ENCODE measurements at places on chromosomes 12 and 14.

GRCh38 chr12:116366456-116366776 lies 88.9 kb upstream of the MED13L start:
- H3K4me3 ChIP-seq, result no peak overlapping the region
- no peaks in the 10 kb centered on the region for H3K27me3 ChIP-seq
- no peak overlapping the region for H3K27ac ChIP-seq
- no peak for DNase-seq
- H3K36me3 ChIP-seq, result no peaks in the 10 kb centered on the region
- no peaks in the 10 kb centered on the region for H3K4me1 ChIP-seq

GRCh38 chr14:101665478-101666078 lies 95.9 kb upstream of the PPP2R5C start:
- H3K36me3 ChIP-seq, result peaks cover 5% of the 10 kb centered on the region
- no peaks in the 10 kb centered on the region for H3K4me1 ChIP-seq

- H3K27ac ChIP-seq, result no peak overlapping the region
- H3K27me3 ChIP-seq, result no peaks in the 10 kb centered on the region
- H3K36me3 ChIP-seq, result peaks cover 48% of the 10 kb centered on the region
- no peaks in the 10 kb centered on the region for H3K4me1 ChIP-seq
- no peak for DNase-seq
These were observed 20.4 kb downstream of the EIF2B2 start for GRCh38 chr14:75023108-75023507.

GRCh38 chr12:124094733-124095132 lies 121.7 kb downstream of the ZNF664 start:
- H3K27ac ChIP-seq, result no peak overlapping the region
- H3K27me3 ChIP-seq, result no peaks in the 10 kb centered on the region
- no peak for DNase-seq
- H3K4me3 ChIP-seq, result no peak overlapping the region

GRCh38 chr12:12779529-12779928 lies 5.9 kb upstream of the APOLD1 start:
- DNase-seq, result no peak
- H3K4me3 ChIP-seq, result no peak overlapping the region
- no peaks in the 10 kb centered on the region for H3K36me3 ChIP-seq
- H3K4me1 ChIP-seq, result no peaks in the 10 kb centered on the region
- no peak overlapping the region for H3K27ac ChIP-seq

DNA sequence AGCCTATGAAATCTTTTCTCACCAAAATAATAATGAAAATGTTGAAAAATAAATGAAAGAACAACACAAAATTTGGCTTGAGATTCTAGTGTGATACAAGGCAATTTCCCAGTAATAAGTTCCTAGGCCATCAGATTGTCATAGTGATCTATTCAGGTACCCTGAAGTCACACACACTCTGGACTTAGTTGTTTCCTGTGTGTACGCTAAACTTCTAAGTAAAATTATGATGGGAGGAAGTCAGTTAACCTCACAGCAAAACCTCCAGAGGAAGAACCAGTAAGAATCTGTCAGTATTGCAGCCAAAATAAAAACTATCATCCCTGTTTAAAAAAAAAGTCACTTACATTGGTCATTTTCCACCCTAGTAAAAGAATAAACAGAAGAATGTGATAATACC lies 81.9 kb downstream of the DBX2 start:
- H3K27me3 ChIP-seq, result peaks cover 5% of the 10 kb centered on the region
- peaks cover 4% of the 10 kb centered on the region for H3K4me1 ChIP-seq
- H3K27ac ChIP-seq, result no peak overlapping the region
- DNase-seq, result no peak

DNA sequence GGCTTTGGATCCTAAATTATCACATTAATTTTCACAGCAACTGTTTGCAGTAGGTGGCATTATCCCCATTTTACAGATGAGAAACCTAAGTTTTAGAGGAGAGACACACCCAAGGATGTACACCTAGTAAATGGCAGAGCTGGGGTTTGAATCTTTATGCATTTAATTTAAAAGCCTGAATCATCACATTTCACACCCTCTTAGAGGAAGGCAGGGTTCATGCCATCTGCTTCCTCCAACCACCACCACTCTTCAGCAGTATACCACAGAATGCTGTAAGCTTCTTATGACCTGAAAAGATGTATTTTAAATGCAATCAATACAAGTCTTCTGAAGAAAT lies 90.3 kb downstream of the CRADD start:
- H3K4me1 ChIP-seq, result peaks cover 37% of the 10 kb centered on the region
- H3K27me3 ChIP-seq, result peaks cover 7% of the 10 kb centered on the region
- no peak overlapping the region for H3K4me3 ChIP-seq

DNA sequence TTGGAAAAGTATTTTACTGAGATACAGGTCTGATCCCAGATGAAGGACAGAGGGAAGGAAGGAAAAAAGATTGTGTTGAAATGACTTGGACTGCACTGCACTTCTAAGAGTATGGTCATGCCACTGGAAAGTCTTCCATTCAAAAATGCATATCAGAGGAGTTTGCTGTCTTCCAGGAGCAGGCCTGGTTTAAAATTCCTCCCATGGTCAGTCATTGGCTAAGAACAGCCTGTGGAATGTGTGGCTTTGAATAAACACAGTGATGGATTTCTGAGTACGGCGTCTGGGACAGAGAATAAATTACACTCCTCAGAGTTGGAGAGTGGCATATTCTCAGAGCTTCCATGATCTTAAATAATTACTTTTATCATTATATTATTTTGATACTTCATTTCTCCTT lies 245.8 kb upstream of the PDZRN4 start:
- H3K4me1 ChIP-seq, result no peaks in the 10 kb centered on the region
- no peak overlapping the region for H3K4me3 ChIP-seq
- no peak overlapping the region for H3K27ac ChIP-seq
- H3K36me3 ChIP-seq, result no peaks in the 10 kb centered on the region

GRCh38 chr12:77308056-77308455 lies 242.7 kb upstream of the E2F7 start:
- H3K4me3 ChIP-seq, result no peak overlapping the region
- no peaks in the 10 kb centered on the region for H3K27me3 ChIP-seq
- H3K27ac ChIP-seq, result no peak overlapping the region
- H3K4me1 ChIP-seq, result no peaks in the 10 kb centered on the region
- no peaks in the 10 kb centered on the region for H3K36me3 ChIP-seq

DNA sequence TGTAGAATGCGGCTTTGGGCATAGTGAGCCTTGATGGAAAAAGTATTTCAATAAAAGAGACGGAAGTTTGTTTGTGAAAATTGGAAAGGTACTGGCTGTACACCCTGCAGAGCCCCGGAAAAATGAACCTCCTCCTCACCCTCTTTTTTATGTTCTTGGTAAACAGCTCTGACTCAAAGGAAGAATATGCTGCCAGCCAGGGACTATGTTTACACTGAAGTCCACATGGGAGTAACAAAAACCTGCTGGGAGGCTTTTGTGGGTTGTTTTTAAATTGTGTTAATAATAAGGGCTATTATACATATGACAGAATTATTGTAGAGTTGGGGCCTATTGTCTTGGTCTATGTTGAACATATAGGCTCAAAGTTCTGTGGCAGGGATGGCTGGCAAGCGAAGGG lies 70.7 kb downstream of the TTC8 start:
- no peaks in the 10 kb centered on the region for H3K36me3 ChIP-seq
- H3K4me3 ChIP-seq, result no peak overlapping the region
- peaks cover 11% of the 10 kb centered on the region for H3K27me3 ChIP-seq
- H3K27ac ChIP-seq, result no peak overlapping the region
- H3K4me1 ChIP-seq, result no peaks in the 10 kb centered on the region

DNA sequence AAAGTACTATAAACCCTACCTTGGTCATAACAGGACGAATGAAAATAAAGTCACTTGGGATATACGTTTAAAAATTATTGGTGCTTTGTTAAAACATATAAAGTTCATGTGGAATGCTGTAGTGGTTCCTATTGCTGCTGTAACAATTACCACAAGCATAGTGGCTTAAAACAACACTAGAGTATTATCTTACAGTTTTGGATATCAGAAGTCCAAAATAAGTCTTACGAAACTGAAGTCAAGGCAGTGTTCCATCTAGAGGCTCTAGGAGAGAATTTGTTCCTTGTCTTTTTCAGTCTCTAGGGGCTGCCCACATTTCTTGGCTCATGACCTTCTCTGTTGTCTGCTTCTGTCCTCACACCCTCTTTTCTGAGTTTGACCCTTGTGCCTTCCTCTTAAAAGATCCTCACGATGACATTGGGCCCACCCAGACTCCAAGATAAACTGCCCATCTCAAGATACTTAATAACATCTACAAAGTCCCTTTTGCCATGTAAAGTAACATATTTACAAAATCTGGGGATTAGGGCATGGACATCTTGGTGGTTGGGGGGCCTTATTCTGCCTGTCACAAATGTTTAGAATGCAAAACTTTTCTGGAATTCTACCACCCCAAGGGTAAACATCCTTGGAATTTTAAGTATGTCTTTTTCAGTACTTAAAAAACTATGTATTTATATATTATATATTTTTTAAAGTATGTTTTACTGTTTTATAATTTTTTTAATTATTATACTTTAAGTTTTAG lies 178.1 kb downstream of the ETNK1 start:
- DNase-seq, result no peak
- H3K27me3 ChIP-seq, result no peaks in the 10 kb centered on the region
- H3K4me1 ChIP-seq, result no peaks in the 10 kb centered on the region
- H3K27ac ChIP-seq, result no peak overlapping the region

- no peak overlapping the region for H3K27ac ChIP-seq
- DNase-seq, result no peak
- peaks cover 26% of the 10 kb centered on the region for H3K4me1 ChIP-seq
- H3K36me3 ChIP-seq, result no peaks in the 10 kb centered on the region
- H3K27me3 ChIP-seq, result no peaks in the 10 kb centered on the region
- H3K4me3 ChIP-seq, result no peak overlapping the region
These were observed 8.7 kb upstream of the GPR132 start for GRCh38 chr14:105073720-105074600.

DNA sequence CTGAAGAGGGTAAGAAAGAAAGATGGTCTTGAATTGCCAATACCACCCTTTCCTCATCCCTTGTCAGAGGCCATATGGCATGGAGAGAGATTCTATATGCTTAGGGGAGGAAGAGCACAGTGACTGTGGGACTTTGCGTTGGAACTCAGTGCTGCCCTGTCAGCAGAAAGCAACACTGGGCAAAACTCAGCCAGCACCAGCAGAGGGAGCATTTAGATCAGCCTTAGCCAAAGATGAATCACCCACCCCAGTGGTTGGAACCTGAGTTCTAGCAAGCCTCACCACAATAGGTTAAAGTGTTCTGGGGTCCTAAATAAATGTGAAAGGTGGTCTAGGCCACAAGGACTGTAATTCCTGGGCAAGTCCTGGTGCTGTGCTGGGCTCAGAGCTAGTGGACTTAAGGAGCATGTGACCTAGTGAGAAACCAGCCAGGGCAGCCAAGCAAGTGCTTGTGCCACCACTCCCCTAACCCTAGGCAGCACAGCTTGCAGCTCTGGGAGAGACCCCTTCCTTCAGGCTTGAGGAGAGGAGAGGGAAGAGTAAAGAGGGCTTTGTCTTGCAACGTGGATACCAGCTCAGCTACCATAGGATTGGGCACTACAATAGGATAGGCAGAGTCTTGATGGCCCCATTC lies 11.4 kb upstream of the BCAT1 start:
- H3K4me1 ChIP-seq, result peaks cover 14% of the 10 kb centered on the region
- no peak overlapping the region for H3K4me3 ChIP-seq
- peaks cover 11% of the 10 kb centered on the region for H3K27me3 ChIP-seq
- peak; percentile 18 for DNase-seq

DNA sequence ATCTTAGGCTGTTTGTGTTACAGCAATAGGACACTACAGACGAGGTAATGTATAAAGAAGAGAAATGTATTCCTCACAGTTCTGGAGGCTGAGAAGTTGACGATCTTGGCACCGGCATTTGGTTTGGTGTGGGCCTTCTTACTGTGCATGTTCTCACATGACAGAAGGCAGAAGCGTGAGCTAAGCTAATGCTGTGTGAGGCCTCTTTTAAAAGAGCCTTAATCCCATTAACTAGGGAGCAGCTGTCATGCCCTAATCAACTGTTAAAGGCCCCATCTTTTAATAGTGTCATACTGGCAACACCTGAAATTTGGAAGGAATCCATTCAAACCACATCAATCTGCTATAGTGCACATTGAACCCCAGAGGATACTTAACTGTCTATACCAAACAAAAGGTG lies 992.9 kb downstream of the GALC start:
- no peak overlapping the region for H3K27ac ChIP-seq
- H3K36me3 ChIP-seq, result no peaks in the 10 kb centered on the region
- no peak for DNase-seq
- no peaks in the 10 kb centered on the region for H3K4me1 ChIP-seq
- no peaks in the 10 kb centered on the region for H3K27me3 ChIP-seq
- no peak overlapping the region for H3K4me3 ChIP-seq

GRCh38 chr12:92208613-92209121 lies 63.0 kb upstream of the BTG1 start:
- DNase-seq, result peak; percentile 19
- H3K4me1 ChIP-seq, result peaks cover 37% of the 10 kb centered on the region
- H3K36me3 ChIP-seq, result peaks cover 14% of the 10 kb centered on the region
- peak overlapping the region; percentile 22 for H3K4me3 ChIP-seq
- no peaks in the 10 kb centered on the region for H3K27me3 ChIP-seq

DNA sequence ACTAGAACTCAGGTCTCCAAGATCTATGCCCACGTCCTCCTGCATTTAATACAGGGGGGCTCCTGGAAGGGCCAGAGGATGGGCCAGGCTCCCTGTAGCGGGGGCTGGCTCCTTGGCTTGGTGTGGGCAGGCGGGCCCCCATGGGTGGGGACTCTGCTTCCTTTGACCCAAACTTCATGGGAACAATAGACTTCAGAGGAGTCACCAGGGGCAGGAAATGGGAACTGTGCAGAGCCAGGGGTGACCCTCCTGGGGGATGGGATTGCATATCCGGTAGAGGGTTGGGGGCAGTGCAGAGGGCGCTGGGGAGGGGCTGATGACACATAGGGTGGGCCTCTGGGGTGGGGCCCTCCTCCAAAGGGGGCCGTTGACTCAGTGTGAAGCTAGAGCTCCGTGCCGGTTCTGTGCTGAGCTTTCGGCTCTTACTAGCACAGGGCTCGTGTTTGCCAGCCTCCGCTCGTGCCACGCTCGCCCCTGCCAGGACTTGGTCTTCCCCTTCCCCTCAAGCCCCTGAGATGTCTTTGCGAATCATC lies 4.6 kb downstream of the TEAD4 start:
- no peak for DNase-seq
- H3K27me3 ChIP-seq, result peaks cover 29% of the 10 kb centered on the region
- H3K4me1 ChIP-seq, result peaks cover 9% of the 10 kb centered on the region
- H3K27ac ChIP-seq, result no peak overlapping the region

GRCh38 chr12:39395866-39396265 lies 47.1 kb downstream of the KIF21A start:
- H3K4me1 ChIP-seq, result peaks cover 2% of the 10 kb centered on the region
- no peak overlapping the region for H3K27ac ChIP-seq
- no peaks in the 10 kb centered on the region for H3K27me3 ChIP-seq
- DNase-seq, result no peak
- H3K36me3 ChIP-seq, result peaks cover 7% of the 10 kb centered on the region

- H3K4me1 ChIP-seq, result peaks cover 2% of the 10 kb centered on the region
- no peak overlapping the region for H3K27ac ChIP-seq
- no peaks in the 10 kb centered on the region for H3K27me3 ChIP-seq
- H3K36me3 ChIP-seq, result no peaks in the 10 kb centered on the region
- no peak for DNase-seq
These were observed 228.7 kb downstream of the FBXL14 start for GRCh38 chr12:1365703-1366102.
